NCI-H1930 (cell line): ENCODE measurements at places on chromosomes 2 and 18.

DNA sequence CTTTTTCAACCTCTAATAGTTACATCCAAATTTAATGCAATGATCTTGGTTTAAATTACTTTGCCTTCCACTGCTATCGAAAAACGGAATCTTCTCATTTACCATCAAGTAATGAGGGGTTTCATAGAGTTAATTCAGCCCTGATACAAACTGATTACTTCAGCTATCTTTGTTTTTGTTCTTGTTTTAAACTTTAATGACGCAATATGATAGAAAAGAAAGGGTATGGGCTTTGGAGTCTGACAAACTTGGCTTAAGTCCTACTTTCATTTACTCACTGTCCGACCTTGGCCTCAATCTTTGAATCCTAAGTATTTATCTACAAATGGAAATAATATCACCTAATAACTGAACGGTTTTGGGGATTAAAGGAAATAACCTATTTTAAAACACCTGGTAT is 16.1 kb downstream of the ADAM17 start:
- DNase-seq: no peak

GRCh38 chr2:3704692-3705091 is 1.3 kb downstream of the DCDC2C start:
- DNase-seq: no peak

DNA sequence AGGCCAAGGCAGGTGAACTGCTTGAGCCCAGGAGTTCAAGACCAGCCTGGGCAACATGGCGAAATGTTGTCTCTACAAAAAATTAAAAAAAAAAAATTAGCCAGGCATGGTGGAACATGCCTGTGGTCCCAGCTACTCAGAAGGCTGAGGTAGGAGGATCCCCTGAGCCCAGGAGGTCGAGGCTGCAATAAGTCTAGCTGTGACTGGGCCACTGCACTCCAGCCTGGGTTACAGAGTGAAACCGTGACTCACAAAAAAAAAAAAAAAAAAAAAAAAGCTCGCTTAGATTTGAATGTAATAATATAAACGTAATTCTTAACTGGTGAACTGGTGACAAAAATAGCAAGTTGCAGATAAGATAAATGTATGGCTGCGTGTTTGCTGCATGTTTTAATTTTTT is 56.5 kb downstream of the TFCP2L1 start:
- DNase-seq: no peak

- DNase-seq: no peak
Measured at GRCh38 chr2:48504647-48505327, 25.2 kb upstream of the STON1 start.

DNA sequence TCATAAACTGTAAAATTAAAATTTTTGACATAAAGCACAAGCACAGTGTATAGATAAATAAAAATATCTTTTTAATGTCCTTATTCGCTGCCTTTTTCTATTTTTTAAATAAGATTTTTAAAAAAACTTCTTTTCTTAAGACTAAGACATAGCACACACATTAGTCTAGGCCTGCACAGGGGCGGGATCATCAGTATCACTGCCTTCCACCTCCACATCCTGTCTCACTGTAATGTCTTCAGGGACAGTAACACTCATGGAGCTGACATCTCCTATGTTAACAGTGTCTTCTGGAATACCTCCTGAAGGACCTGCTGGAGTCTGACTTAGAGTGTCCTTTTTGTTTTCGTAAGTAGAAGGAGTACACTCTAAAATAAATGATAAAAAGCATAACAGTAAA is 33.0 kb downstream of the VAPA start:
- no peak for DNase-seq
